ENCODE measurements at places on chromosomes 1 and 21.

DNA sequence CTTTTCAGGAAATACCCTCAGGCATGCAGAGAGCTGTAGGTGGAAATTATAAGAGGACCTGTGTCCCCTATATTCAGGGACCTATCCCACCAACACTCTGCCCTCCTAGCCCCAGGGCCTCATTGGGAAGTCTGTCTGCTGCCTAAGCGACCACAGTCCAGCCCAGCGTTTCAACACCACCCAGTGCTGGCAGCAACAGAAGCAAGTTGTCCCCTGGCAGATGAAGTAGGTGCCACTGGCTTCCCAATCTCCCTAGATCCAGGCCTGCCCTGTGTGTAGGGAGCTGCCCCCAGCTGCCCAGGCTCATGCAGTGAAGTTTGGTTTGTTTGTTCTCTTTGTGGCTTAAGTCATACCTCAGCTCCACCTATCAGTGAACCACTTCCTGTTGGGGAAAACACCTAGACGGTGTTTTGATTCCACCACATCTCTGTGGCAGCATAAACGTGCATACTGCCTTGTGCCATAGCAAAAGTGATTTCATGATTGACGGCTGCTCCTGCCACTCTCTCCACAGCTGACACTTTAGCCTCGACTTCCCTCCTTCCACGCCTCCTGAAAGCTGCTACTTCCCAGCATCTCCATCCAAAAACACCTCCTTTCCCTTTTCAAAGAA, 8.1 kb upstream of the LEFTY1 start:
- no peak for DNase-seq

- no peak for DNase-seq
Measured at GRCh38 chr1:190759807-190760206, 282.1 kb upstream of the BRINP3 start.

DNA sequence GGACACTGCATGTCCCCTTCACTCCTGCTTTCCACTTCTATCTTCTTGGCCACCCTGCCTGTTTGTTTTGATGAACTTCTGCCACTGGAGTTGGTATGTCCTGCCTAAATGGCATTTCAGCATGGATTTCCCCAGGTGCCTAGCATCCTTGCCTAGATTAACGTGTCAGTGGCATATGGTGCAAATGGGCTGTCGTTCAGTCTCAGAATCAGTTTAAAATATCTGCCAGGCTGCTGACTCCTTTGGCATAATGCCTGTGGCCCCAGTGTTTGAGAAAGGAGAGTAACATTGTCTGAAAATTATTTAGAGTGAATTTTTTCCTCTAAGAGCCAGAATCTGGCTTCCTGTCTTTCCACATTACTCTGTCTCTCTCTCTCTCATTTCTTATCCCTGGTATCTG, 64.9 kb upstream of the BARHL2 start:
- no peak for DNase-seq

DNA sequence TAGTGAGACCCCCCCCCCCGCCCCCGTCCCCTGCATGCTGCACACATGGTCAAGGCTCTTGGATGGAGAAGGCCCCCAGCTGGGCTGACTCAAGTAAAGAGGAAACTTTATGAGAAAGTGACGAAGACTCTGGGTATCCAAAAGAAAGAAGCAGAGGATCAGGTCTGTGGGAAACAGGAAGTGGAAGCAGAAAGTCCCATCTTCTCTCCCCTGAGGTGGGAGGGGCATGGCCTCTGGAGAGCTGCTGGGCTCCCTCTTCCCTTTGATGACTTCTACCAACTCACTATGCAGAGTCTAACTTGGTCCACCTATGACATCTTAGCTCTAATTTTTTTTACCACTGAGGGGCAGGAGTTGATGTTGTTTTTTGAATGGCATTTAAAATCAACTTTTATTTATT, 42.7 kb upstream of the LIN9 start:
- no peak for DNase-seq

- no peak for DNase-seq
Measured at GRCh38 chr1:183675883-183676585, 22.9 kb upstream of the APOBEC4 start.

- no peak for DNase-seq
Measured at GRCh38 chr1:165942927-165943597, 115.6 kb downstream of the UCK2 start.

- no peak for DNase-seq
Measured at GRCh38 chr1:7046314-7046713, 261.1 kb downstream of the CAMTA1 start.

- no peak for DNase-seq
Measured at GRCh38 chr1:222769181-222769580, 32.2 kb downstream of the FAM177B start.

DNA sequence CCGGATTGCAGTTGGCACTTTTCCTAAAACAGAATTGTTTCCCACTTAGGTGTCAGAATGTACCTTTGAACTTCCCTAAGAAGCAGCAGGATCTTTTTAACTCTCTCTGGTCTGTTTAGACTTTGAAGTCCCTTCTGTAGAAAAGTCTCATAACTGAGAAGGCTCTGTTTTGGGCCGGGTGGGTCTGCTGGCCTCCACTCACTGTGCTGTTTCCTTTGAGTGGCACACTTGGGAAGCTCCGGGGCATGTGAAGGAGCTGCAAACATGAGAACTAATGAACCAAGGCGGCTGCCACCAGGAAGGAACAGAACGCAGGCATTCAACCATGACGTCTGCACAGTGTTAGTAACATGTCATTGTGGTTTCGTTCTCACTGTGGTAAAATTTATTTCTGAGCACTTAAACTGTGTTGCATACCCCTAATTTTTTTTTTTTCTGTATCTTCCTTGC, 19.5 kb upstream of the NCMAP start:
- DNase-seq: no peak

- DNase-seq: no peak
Measured at GRCh38 chr1:111719674-111720132, 19.5 kb downstream of the INKA2 start.
